COR-L47 (cell line): ENCODE measurements at places on chromosomes 4 and X.

DNA sequence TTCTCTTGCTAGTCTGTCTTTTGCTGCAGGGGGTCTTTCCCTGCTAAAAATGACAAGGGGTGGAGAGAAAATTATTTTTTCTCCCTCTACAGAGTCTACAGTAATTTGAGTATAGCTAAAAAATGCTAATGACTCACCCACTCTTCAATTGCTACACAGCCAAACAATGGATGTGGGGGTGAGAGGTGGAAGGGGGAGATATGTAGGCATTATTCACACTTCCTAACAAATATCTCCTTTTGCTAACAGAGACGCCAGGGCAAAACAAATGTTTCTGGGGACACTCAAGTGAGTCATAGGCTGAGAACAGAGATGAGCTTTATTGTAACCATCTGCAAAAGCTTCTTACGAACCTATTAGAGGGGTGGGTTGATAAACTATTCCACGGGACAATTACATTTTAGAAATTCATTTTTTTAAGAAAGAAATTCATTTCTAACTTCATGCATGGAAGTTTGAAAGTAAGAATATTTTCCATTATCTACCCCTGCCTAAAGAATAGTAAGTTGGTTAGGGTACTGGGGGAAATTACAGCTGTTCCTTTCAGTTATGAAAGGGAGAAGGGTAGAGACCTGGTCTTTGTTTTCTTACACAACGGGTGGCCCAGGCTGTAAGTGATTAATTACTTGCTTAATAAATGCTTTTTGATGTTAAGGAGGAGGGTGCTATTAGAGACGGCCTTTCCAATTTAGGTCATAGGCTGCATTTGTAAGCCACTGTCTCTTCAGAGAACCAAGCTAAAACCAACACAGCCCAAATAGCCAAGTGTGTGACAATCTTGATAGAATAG, 12.8 kb downstream of the SCD5 start:
- DNase-seq: peak; percentile 39

- no peak for DNase-seq
Observed at GRCh38 chrX:48579259-48579658, 5.0 kb downstream of the RBM3 start.

GRCh38 chrX:41409006-41409405, 38.1 kb upstream of the NYX start:
- no peak for DNase-seq

- DNase-seq: no peak
Observed at GRCh38 chr4:119313237-119313636, 8.7 kb downstream of the FABP2 start.

DNA sequence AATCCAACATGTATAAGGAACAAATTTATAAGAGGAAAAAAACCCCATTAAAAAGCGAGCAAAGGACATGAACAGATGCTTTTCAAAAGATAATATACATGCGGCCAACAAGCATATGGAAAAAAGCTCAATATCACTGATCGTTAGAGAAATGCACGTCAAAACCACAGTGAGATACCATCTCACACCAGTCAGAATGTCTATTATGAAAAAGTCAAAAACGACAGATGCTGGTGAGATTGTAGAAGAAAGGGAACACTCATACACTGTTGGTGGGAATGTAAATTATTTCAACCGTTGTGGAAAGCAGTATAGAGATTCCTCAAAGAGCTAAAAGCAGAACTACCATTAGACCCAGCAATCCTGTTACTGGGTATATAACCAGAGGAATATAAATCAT, 465.4 kb downstream of the TMA16 start:
- no peak for DNase-seq

DNA sequence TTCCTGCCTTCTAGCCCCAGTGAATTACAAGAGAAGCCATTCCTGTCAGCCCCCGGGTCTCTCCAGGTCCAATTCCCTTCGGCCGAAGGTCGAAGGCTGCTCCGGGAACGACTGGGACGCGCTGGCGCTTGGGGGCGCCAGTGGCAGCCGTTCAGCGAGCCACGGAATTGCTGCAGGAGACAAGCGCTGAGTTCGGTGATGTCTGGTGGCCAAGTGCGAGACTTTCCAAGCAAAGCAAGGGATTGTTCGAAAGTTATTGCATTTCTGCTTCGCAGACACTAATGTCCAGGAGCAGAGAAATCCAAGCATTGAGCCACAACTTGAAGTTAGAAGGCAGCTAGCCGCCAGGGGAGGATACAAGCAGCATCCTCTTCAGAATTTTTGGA, 1.1 kb upstream of the DKK2 start:
- DNase-seq: no peak

GRCh38 chr4:87052615-87053014, 117.8 kb downstream of the AFF1 start:
- DNase-seq: no peak

DNA sequence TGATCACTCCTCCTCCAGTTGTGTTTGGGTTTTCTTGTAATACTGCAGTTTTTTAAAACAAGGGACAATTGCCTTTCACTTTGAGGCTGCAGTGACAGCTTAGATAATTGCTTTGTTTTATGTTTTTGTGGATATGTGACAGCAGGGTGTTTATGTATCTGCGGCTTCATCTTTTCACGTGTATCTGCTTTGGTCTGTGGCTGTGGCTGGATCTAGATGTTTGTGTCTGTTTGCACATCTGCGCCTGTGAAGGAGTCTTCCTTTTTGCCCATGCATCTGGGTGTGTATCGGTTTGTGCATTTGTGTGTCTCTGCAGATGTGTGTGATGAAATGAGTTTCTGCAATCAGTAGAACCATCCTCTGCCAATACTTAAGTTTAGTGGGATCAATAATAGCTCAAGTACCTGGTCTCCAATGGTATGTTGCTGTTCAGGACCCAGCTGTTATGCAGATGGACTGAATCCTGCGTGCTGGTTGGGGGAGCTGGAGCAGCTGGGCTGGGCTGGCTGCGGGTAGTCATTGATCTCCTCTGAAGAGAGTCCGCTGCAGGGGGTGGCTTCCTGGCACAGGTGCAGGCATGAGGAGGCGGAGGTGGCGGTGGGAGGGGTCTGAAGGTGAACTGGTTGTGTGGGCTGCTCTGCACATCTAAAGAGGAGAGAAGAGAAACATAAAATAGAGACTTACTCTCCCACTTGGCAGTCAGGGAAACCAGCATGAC, 390.3 kb downstream of the SH2D1A start:
- peak; percentile 61 for DNase-seq

GRCh38 chr4:6901669-6902317, 7.8 kb upstream of the TBC1D14 start:
- no peak for DNase-seq

DNA sequence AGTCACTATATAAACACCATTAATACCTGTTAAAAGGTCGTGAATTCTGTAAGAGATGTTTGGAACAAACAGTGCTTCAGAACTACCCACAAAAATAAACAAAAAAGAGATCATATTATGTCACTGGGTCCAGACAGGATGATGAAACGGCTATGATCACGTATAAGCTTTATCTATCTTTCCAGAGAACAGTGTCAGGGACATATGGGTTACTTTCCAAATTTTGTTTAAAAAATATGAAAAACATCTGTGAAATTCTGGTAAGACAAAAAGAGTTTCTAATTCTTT, 90.0 kb downstream of the SORBS2 start:
- no peak for DNase-seq

- DNase-seq: no peak
Observed at GRCh38 chrX:10011261-10011931, 44.2 kb downstream of the CLDN34 start.

- no peak for DNase-seq
Observed at GRCh38 chr4:54542540-54543041, 115.2 kb upstream of the KIT start.

- no peak for DNase-seq
Observed at GRCh38 chr4:93658443-93658842, 170.1 kb upstream of the ATOH1 start.

DNA sequence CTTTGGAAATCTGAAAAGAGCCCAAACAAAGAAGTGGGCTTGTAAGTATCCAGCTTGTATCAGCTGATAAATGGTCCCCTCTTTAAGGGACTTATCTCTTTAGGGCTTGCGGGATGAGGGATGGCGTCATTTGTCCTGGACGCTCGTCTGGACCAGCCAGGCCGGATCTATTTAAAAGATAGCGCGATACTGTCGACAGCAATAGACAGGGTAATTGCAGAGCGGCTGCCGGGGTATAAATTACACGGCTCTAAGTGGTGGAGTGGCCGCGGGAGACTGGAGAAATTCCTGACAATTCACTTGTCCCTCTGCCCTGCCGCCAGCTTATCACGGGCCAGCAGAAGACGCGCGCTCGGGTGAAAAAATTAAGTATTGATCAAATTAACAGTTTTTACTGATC, 90.7 kb downstream of the FAM53A start:
- no peak for DNase-seq

DNA sequence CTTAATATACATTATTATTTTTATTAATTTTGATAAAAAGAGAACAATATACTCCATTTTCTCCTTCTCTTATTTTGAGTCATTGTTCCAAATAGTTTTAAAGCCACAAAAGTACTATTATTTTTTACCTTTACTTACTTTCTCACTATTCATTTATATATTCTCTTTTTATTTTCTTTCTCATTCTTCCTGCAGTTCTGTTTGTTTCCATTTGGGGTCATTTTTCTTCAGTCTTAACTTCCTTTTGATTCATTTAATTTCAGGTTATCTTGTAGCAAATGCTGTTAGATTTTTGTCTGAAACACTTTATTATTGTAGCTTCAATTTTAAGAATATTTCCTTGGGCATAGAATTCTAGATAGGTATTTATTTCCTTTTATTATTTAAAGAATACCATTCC, 438.6 kb upstream of the EPHA5 start:
- no peak for DNase-seq

- no peak for DNase-seq
Observed at GRCh38 chrX:18974993-18975392, 8.9 kb downstream of the PHKA2 start.

- no peak for DNase-seq
Observed at GRCh38 chr4:72330381-72330780, 238.6 kb downstream of the ADAMTS3 start.

DNA sequence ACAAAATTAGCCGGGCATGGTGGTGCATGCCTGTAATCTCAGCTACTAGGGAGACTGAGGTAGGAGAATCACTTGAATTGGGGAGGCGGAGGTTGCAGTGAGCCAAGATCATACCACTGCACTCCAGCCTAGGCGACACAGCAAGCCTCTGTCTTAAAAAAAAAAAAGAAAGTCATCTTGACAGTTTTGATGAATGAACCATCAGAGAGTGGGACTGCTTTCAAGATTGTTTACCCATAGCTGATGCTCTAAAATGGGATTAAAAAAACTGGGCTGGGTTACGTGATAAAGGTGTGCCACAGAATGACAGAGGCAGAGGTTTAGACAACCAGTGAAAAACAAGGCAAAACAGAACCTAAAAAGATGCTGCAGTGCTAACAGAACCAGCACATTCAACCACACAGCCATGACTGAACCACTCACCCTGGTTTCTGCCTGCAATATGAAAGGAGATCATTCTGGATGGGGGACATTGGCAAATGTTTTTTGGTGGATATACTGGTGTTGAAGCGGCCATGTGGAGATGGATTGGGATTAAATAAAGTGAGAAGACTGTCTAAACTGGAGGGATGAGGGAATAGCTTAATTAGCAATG, 22.2 kb downstream of the GPAT3 start:
- no peak for DNase-seq

DNA sequence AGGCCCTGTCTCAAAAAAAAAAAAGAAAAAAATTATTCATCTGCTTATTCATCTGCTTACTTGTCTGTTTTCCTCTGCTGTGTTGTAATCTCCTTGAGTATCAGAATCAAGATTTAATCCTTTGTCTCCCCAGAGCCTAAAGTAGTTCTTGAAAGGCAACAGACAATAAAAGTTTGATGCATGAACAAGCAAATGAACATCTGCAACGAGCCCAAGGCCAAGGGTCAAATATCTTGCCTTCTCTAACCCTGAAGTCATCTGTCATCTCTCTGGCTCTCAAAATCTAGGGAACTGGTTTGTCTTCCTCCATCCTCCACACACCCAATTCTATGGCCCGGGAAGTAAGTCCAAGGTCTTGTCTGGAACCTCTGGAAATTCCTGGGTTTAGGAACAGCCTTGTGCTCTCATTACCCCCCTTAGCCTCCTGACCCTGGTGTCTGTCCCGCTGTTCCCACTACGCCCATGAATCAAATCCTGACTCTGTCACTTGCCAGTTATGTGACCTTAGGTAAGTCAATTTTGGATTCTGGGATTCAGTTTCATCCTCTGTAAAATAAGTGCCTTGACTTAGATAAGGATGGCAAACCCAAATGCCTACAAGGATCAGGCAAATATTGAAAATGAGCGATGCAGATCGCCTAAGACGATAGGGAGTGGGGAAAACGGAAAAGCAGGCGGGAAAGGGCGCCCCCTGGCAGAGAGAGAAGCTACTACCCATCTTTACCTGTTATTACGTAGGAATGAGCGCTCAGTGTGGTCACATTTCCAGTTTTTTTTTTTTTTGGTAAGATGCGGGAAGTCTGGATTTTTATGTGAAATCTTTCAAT, 102.7 kb upstream of the DHX15 start:
- DNase-seq: no peak

GRCh38 chr4:177492022-177492421, 49.8 kb upstream of the AGA start:
- no peak for DNase-seq

DNA sequence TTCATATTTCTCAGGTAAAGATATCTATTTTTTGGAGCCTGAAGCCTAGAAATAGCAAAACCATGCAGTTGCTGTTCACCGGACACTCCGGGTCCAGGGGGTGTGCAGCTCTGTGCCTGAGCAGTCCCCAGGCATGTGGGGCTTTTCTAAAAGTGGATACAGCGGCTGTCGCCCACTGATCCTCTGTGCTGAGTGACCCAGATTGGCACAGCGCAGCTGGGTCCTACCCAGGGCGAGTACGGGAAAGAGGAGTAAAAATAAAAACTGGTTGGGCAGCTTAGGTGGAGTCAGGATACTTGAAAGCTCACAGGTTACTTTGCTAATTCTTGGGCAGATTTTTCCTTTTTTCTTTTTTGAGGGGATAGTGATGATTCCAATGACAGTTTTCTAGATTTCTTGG, 118.8 kb downstream of the UCHL1 start:
- no peak for DNase-seq

- no peak for DNase-seq
Observed at GRCh38 chr4:128521648-128522111, 234.1 kb upstream of the PGRMC2 start.

GRCh38 chr4:168832763-168833575, 177.1 kb downstream of the CBR4 start:
- no peak for DNase-seq

- no peak for DNase-seq
Observed at GRCh38 chr4:122796801-122797404, 29.7 kb upstream of the FGF2 start.

- no peak for DNase-seq
Observed at GRCh38 chrX:104539081-104539480, 26.9 kb upstream of the IL1RAPL2 start.

- no peak for DNase-seq
Observed at GRCh38 chr4:177235026-177235425, 74.6 kb upstream of the NEIL3 start.

- DNase-seq: no peak
Observed at GRCh38 chr4:177778623-177779022, 336.4 kb upstream of the AGA start.

- DNase-seq: no peak
Observed at GRCh38 chr4:137993232-137993631, 248.9 kb downstream of the SLC7A11 start.
